ENCODE measurements at places on chromosomes 2 and 18.

- no peak for DNase-seq
Measured at GRCh38 chr18:73099759-73100158, 232.0 kb upstream of the NETO1 start.

- DNase-seq = no peak
Measured at GRCh38 chr2:18268400-18268799, 292.1 kb downstream of the RDH14 start.

DNA sequence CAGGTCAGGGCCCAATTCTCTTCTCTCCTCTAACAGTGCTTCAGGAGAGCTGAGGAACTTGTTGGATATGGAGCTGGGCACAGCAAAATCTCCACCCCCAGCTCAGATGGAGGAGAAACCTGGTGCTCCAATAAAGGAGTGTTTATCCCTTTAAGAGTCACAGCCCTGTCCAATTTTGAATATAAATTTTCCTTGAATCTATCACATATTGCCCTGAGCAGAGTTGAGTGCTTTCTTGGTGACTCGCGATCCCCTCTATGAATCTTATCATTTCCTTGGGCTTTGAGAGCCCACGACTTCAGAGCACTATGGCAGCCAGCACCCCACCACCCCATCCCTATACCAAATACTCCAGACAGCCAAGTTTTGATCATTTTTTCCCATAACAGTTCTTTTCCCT is 34.4 kb upstream of the SMAD7 start:
- DNase-seq = no peak

DNA sequence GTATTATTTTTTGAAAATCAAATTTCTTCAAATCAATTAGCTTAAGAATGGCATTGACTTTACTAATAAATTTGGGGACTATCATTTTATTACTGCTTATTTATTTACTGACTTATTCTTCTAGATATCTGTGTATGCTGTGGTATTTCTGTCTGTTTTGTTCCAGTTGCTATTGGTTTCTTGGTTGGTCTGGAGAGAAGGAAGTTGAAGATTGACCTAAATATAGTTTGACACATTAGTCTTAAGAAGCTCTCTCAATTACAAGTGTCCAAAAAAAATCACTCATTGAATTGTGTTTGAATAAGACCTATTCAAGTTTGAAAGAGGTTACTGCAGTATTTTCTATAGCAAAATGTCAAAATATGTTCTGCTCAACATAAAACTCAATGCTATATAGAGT is 153.3 kb upstream of the KYNU start:
- DNase-seq = no peak

DNA sequence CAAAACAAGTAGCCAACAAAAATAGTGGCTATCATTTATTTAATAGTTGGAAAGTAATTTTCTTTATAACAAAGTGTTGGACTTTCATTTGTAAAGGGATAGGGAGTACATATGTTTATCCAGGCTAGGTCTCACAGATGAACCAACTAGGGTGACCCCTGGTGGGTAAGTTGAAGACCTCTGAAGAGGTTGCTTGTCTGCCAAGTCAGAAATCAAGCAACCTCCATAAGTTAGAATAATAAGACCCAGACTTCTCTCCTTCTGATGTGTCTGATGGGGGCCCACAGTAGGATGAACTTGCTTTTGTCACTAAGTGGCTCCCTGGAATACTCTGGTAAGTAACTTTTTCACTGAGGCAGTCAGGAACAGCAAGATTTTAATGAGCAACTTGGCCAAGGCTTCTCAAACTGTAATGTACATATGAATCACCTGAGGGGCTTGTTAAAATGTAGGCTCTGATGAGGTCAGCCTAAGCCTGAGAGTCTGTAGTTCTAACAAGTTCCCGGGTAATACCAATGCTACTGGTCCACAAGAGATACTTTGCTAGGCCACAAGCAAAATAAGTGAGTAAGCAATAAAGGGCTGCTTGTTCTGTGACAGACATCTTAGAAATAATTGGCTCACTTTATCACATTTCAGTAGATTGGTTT is 319.6 kb downstream of the PIK3C3 start:
- no peak for DNase-seq

GRCh38 chr18:393574-393957 is 106.9 kb downstream of the COLEC12 start:
- no peak for DNase-seq

GRCh38 chr2:118925981-118926380 is 16.0 kb upstream of the MARCO start:
- DNase-seq = no peak

DNA sequence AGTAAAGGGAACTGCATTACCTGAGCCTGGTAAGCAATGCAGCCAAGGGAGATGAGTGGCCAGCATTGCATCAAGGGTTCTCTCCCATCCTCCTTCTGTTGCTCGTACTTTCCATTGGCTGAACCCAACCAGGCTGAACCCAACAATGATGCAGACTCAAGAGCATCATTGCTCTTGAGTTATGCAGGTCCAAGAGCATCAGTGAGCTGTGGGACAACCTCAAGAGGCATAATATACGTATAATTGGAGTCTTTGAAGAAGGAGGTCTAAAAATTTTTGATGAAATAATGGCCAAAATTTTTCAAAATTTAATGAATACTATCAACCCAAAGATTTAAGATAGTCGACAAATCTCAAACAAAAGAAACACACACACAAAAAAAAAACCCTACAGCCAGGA is 213.0 kb downstream of the RNF152 start:
- DNase-seq = no peak

- no peak for DNase-seq
Measured at GRCh38 chr2:223819891-223820290, 17.5 kb downstream of the AP1S3 start.

- DNase-seq = peak; percentile 37
Measured at GRCh38 chr2:111122631-111123421, 2.1 kb downstream of the BCL2L11 start.

DNA sequence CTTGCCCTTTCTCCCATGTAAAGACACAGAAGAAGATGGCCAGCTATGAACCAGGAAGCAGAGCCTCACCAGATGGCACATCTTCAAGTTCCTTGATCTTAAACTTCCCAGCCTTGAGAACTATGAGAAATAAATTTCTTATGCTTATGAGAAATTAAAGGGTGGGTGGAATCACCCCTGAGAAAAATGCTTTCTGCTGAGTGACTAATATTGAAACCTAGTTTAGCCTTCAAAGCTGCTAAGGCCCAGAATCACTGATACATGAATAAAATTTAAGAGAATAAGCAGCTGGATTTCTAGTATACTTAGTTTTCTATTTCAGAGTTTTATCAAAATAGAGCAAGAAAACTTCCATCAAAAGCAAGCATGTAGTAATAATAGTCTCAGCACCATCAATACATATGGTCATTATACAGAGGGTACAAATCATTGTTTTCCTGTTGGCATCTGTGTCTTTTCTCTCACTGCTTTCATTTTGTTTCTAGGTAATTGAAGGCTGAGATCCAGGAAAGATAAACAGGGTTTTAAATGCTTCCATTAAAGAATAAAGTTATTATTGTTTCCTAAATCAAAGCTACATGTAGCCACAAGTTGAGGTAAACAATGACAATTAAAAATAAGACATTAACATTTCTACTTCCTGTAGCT is 53.3 kb upstream of the COL5A2 start:
- no peak for DNase-seq

DNA sequence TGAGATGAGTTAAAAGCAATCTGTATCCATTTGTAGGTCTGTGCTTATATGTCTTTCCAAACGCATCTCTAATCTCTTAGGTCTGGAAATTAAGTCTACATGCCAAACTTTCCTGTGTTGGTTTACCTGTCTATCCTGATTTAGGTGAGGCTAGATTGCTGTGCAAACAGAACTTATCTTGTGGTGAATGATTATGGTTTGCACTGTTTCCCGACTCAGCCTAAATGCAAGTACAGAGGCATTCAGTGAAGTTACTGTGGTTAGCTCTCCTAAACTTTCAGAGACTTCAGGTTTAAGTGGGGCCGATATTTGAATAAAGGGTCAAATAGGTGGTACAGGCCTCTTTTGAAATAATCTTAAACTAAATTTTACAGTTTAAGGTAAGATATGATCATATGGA is 103.5 kb downstream of the ICOS start:
- no peak for DNase-seq

- no peak for DNase-seq
Measured at GRCh38 chr2:235223011-235223410, 270.8 kb upstream of the AGAP1 start.

DNA sequence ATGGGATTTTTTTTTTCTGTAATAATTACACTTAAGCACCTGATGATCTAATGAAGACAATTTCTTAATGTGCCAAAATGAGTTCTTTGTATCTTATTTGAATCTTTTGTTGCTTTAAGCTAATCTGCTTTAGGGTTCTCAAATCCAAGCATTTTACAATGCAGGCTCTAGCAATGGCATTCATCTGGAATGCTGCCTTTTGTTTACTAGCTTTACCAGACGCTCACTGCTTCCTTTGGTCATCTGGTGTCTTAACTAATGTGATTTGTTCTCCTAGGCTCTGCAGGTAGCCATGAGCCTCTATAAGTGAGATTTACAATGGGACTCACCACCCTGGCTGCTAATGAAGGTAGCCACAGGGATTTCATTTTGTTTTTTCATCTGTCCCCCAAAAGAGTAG is 100.3 kb downstream of the GREB1L start:
- no peak for DNase-seq

DNA sequence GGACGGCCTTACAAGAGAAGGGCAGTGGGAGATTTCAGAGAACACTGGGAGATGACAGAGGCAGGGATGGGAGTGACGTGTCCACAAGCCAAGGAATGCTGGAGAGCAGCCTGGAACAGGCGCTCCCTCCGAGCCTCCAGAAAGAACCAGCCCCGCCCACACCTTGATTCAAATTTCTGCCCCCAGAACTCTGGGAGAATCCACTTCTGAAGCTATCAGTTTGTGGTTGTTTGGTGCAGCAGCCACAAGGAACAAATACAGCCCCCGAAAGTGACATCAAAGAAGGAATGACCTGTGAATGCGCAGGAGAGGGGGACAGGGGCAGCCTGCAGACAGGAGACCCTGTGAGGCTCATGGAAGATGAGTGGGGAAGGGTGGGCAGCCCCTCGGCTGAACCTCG is 67.3 kb downstream of the TWIST2 start:
- DNase-seq = no peak

- no peak for DNase-seq
Measured at GRCh38 chr2:134782107-134782506, 56.3 kb upstream of the ACMSD start.

DNA sequence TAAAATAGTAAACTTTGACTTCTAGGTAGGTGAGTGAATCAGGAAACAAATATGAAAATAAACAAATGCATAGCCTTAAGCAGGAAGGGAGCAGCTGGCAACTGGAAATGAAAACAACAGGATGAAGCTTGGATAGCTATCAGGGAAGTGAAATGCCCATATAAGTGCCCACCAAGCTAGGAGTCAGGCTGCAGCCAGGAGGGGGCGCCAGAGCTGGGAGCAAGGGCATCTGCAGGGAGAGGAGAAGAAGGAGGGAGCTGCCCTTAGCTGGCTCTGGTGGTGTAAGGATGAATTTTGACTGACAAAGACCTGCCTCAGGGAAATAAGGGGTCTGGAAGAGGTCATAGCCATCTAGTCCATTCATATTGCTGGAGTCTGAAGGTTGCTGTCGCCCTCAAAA is 298.3 kb downstream of the TDRD15 start:
- no peak for DNase-seq

DNA sequence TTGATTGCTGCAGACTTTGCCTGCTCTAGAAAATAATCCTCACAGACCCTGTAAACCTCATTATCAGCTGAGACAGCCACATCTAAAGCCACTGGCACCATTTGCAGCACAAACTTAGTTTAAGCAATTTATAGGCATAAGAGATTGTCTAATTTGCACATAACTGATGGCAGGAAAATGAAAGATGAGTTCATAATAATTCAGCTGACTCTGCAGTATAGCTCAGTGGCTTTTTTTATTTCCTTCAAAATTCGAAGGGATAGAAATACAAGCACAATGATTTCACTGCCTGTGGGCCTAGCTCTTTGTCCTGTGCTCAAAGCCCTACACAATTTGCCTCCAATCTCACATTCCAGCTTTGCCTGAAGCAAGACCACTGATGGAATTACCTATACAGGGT is 341.2 kb downstream of the RAD51AP2 start:
- DNase-seq = no peak

GRCh38 chr2:55478610-55479304 is 40.8 kb upstream of the CFAP36 start:
- DNase-seq = no peak

- no peak for DNase-seq
Measured at GRCh38 chr2:237704501-237705434, 77.4 kb downstream of the LRRFIP1 start.

GRCh38 chr18:8937160-8938094 is 165.1 kb upstream of the NDUFV2 start:
- no peak for DNase-seq

- no peak for DNase-seq
Measured at GRCh38 chr18:32026491-32027086, 8.0 kb downstream of the RNF125 start.

DNA sequence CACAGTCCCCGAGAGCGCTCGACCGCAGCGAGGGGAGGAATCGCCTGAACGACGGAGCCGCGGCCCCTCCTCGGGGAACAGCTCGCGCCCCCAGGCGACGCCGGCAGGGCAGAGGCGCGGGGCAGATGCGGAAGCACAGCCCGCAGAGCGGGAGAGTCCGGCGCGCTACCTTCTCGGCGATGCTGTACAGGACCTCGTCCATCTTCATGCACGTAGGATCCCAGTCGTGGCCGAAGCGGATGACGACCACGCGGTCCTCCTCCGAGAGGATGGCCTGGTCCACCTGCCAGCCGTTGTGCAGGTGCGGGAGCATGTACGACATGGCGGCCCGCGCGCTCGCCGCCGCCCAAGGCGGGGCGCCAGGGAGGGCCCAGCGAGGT is 302 bp downstream of the TXNL4A start:
- peak; percentile 67 for DNase-seq

DNA sequence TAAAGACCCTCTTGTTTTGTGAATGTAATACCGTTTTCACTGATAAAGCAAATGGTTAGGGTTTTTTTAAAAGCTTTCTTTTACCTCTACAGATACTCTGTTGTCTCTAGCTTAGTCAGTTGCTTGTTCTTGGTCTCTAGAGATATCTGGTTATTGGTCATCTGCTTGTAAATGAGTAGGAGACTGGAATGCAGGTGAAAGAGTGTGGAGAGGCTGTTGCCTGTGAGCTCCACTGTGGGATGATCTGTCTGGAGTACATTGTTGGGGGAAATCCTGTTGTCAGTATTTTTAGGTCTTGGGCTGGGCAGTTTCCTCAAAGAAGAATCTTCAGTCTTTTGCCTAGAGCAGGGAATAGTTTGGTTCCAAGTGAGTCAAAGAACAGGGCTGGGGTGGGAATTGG is 67.7 kb downstream of the SMCHD1 start:
- no peak for DNase-seq

GRCh38 chr2:182057002-182057401 is 71.3 kb downstream of the PPP1R1C start:
- no peak for DNase-seq

DNA sequence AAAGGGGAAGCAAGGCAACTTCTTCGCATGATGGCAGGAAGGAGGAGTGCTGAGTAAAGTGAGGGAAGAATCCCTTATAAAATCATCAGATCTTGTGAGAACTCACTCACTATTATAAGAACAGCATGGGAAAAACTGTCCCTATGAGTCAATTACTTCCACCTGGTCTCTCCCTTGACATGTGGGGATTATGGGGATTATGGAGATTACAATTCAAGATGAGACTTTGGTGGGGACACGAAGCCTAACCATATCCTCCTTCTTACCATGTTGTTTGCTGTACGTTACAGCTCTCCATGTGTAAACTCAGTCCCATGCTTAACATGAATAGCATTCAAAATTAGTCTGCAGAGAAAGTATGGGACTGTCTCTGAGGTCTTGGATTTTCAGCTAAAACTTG is 1096.8 kb upstream of the ACVR2A start:
- DNase-seq = no peak

GRCh38 chr2:68970566-68971265 is 3.7 kb upstream of the GKN1 start:
- no peak for DNase-seq
